ENCODE measurements at places on chromosomes 2 and 18.

DNA sequence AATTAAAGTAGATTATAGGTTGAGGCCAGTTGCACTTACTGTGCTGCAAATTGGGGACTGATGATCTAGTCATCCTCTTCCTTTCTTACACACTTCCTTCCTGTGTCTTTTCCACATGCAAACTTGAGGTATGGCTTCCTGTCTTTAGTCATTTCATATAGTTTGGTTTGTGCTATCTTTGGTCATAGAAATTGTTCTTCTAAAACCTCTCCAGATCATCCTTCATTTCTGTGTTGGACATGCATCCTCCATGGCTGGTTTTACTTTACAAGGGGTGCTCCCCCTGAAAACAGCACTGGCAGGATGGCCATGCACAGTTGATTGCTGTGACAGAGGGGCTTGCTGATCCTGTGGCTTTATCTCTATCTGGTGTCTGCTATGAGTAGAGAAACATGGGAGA, 36.5 kb downstream of the MGAT5 start:
- DNase-seq = no peak

DNA sequence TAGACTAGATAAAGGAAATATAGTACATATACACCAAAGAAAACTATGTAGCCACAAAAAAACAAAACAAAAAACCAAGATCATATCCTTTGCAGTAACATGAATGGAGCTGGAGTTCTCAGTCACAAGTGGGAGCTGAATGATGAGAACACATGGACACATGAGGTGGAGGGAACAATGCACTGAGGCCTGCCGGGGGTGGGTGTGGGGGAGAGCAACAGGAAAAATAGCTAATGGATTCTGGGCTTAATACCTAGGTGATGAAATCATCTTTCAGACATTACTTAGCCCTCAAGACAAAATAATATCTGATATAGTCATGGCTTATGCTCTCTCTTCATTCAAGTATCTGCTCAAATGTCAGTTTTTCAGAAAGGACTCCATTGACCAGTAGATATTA, 930.6 kb downstream of the LRP1B start:
- no peak for DNase-seq

DNA sequence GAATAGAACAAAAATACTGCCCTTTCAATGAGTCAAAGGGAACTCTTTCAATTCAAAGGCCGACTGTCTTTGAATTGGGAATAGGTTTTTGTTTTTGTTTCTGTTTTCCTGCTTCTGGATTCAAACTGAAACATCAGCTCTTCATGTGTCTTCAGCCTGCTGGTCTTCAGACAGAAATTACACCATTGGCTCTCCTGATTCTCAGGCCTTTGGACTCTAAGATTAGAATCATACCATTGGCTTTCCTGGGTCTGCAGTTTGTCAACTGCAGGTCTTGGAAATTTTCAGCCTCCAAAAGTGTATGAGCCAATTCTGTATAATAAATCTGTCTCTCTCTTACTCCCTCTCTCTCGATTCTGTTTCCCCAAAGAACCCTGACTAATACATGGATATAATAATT, 31.1 kb downstream of the CTLA4 start:
- no peak for DNase-seq

DNA sequence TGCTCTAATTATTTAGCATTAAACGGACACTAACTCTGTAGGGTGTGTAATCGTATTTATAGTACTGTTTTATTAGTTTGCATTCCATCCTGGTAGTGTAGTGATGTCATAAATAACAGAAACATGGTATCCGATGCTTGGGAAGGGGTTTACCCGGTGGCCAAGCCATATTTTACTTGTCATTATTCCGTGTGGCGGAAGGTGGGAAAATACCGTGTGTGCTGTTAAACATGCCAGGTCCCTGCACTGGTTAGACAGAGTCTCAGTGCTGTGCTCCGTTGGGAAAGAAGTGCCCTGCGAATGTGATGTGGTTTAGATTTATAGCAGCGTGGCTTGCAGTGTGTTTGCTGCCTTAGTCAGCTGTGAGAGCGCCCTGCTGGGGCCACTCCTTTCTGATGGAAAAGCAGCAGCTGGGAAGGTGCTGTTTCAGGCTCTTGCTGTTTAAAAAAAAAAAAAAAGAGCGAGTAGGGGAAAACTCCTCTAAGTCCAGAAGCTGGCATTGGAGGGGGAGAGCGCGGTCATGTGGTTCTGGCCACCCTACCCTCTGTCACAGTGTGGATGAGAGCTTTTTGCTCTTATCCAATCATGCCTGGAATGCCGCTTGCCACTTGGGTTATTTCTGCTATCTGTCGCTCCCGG, 211.0 kb downstream of the NEDD4L start:
- no peak for DNase-seq

DNA sequence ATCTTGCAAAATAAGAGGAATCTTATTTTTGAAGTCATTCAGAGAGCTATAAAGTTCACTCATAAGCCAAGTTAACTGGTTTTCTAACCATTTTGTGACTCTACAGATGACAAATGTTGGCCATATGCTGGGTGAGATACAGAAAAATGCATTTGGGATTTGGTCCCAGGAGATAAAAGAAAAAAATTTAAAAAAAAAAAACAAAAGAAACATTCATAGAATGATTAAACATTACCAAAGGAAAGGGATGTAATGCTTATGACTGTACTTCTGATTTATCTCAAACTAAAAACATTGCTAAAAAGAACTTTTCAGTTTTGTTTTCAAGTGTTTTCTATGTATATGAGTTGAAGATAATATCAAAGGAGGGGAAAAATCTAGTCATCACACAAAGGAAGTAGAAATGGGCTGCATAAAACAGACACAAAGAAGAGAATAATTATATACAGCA, 43.1 kb downstream of the PELI1 start:
- DNase-seq = no peak

DNA sequence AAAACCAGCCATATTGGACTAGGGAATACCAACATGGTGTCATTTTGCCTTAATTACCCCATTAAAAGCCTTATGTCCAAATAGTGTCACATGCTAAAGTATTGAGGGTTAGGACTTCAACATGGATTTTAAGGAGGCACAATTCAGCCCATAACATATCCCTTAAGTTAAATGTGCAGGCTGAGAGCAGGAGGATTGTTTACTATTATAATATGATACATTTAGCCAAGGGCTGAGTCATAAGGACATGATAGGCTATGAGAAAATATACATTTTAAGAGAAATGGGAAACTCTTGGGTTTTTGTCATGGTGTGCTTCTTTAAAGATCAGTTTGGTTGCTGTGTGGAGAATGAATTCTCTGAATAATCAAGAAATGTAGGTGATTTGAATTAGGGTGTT, 136.8 kb downstream of the RDH14 start:
- DNase-seq = no peak

GRCh38 chr18:45688833-45689232, 35.1 kb upstream of the SLC14A1 start:
- DNase-seq = no peak

GRCh38 chr2:28580078-28580477, 84.2 kb downstream of the PLB1 start:
- DNase-seq = no peak

GRCh38 chr2:62465741-62466502, 40.1 kb downstream of the TMEM17 start:
- no peak for DNase-seq

GRCh38 chr18:47779381-47779780, 151.1 kb downstream of the SMAD2 start:
- DNase-seq = no peak

- no peak for DNase-seq
These were observed 217.6 kb downstream of the ATAD2B start for GRCh38 chr2:23709311-23709710.

DNA sequence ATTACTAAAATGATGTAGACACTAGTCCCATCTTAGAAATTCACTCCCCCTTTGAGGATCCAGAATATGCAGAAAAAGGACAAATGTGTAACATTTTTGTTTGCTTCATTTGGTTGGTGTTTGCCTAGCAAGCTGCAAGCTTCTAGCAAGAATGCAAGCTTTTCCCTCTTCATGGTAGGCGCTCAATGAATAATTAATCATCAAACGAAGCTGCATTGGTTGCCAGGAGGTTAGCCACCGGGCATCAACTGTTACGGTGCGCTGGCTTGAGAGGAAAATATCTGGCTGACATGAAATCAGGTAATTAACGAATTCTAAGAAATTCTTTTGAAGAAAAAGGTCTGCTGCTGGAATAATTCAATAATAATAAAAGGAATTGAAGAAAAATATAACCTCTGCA, 341.0 kb upstream of the KYNU start:
- DNase-seq = no peak

- no peak for DNase-seq
These were observed 35.2 kb upstream of the CNGA3 start for GRCh38 chr2:98311090-98311489.

GRCh38 chr2:67585400-67585799, 188.3 kb downstream of the ETAA1 start:
- DNase-seq = no peak

GRCh38 chr2:95074663-95075439, 46.8 kb downstream of the MRPS5 start:
- DNase-seq = no peak

GRCh38 chr18:75208836-75209128, 157 bp downstream of the PTGR3 start:
- no peak for DNase-seq

DNA sequence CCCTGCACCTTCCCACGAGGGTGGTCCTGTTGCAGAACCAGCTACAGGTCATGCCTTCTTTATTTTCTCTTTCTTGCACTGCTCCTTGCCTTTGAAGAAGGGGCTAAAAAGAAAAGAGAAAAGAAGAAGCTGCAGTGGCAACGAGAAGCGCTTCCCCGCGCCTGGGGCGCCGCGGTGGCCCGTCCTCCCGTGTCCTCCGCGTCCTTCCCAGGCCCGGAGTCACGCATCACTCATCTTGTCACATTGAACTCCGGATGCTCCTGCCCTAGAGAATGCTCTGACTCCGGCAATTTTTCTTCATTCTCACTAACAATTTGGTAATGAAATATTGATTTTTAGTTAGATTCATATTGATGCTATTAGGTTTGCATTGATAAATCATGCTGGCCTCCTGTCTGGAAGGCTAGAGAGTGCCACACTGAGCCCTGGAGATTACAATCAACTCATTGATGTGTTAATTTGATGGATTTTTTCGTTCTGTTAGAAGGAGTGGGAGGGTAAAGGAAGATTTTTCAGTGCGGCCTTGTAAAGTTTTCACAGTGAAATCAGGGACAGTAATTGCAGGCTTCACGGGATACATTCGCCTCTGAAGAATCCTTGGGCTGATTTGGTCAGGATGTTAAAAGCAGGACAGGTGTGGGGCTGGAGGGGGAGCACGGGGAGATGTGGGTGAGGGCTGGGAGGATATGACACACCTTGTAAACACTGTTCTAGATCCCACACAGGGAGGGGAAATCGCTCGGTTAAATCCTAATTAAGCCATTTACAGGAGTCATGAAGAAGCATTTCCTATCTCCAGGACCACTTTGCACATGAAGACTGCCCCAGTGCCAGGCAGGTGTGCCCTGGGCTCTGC, 349.3 kb downstream of the ZNF516 start:
- no peak for DNase-seq

Data from pancreas (tissue), 10 donors.